Astrocyte (in vitro differentiated cells and primary cell): ENCODE measurements at places on chromosomes 1 and 21. TPM values are rescaled to one million over a fixed set of nuclear protein-coding genes. Genes with fewer than 3 reads are reported as not detected.

Gene KIF26B
- 6.8 and 11.4 TPM in 2 replicates for total RNA-seq

Gene CRYAA
- not detected in 2 replicates for total RNA-seq

Gene DLGAP3
- 1.6 and 2.7 TPM in 2 replicates for total RNA-seq

- peak; percentile 29 for DNase-seq
Observed at GRCh38 chr1:35557118-35557610, at the start of gene KIAA0319L. TSS of gene KIAA0319L (minus strand) at chr1:35557403. CDS start at chr1:35554491, 2,912 bp downstream.

DNA sequence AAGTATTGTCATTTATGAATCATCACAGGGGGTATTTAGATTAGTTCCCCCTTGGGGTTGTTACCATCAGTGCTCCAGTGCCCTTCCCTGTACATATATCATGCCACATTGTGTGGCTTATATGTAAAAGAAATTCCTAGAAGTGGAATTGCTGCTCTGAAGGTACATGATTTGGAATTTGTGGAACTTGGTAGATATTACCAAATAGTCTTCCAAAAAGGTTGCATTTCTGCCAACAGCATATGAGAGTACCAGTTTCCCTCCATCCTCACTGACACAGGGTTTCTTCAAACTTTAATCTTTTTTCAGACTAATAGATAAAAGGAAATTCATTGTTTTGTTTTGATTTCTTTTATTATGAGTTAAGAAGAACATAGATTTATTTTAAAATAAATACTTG, 41.3 kb downstream of the AKNAD1 start:
- no peak for DNase-seq

DNA sequence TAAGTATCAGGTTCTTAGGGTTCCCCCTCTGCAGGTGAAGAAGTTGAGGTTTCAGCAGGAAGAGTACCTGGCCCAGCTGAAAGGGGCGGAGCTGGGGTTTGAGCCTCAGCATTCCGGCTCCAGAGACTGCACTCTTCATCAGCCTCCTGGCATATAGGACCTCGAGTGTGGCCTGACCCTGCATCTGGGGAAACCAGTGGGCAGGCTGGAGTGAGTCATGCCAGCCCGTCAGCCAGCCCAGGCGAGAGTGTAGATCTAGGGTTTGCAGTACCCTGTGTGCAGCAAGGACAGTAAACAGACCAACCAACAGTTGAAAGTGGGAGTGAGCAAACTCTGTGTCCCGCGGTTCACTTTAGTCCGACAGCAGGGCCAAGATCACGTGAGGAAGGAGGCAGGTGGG, 14.1 kb downstream of the MFSD2A start:
- DNase-seq: no peak

- DNase-seq: no peak
Observed at GRCh38 chr21:44477712-44478111, 22.4 kb downstream of the LRRC3 start.

- DNase-seq: peak; percentile 27
Observed at GRCh38 chr1:198713081-198713480, 74.2 kb downstream of the PTPRC start.

- no peak for DNase-seq
Observed at GRCh38 chr1:68976916-68977610, 480.2 kb upstream of the DEPDC1 start.

DNA sequence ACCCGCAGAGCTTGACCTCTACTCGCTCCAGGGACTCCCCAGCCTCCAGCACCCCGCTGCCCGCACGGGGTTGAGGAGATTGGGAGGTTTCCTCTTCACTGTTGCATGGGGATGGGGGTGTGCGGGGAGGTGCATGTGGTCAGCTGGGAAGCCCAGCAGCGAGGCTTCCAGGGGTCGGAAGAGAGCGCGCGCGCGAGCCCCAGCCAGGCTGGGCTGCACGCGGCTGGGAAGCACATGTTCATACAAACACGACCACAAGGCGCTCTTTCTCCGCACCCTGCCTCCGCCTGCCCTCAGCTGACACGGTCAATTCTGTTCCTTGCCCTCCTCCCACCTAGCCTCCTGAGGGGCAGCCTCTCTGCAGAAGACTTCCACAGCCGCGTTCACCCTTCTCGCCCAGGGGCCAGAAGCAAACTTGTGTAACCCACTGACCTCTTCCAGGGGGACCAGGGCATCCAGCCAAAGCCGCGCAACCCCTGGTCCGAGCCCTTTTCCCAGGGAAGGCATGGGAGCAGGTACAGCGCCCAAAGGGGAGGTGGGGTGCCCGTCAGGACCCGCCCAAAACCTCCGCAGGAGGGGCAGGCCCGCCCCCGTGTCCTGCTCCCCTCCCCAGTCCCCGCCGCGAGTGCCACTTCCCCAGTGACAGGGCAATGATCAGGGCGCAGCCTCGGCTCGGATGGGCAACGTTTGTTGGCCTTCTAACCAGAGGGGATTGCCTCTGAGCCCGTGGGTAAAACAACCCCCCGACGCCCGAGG, 1.3 kb downstream of the COL24A1 start:
- DNase-seq: peak; percentile 26

GRCh38 chr1:58487002-58487401, 59.5 kb downstream of the OMA1 start:
- no peak for DNase-seq
